ENCODE measurements at places on chromosomes 1 and 21.
A peak's percentile ranks its signal among the peaks of the same experiment; 100 is the strongest.

DNA sequence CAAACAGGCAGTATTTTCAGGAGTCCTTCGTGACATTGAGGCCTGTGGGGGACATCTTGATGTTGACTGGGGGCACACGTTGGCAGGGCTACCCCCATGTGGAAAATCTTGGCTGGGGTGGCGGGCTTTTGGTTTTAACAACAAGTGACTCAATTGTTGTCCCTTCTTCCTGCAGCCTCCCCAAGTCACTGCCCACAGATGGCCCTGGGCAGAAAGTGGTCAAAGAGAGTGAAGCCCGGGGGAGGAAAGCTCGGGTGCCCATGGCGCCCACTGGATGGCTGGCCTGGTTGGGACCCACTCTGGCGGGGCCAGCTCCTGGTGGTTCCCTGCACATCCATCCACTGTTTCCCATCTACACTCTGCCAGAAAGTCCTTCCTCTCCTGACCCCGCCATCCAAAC, 24.6 kb upstream of the ZNF648 start:
- DNase-seq: no peak

DNA sequence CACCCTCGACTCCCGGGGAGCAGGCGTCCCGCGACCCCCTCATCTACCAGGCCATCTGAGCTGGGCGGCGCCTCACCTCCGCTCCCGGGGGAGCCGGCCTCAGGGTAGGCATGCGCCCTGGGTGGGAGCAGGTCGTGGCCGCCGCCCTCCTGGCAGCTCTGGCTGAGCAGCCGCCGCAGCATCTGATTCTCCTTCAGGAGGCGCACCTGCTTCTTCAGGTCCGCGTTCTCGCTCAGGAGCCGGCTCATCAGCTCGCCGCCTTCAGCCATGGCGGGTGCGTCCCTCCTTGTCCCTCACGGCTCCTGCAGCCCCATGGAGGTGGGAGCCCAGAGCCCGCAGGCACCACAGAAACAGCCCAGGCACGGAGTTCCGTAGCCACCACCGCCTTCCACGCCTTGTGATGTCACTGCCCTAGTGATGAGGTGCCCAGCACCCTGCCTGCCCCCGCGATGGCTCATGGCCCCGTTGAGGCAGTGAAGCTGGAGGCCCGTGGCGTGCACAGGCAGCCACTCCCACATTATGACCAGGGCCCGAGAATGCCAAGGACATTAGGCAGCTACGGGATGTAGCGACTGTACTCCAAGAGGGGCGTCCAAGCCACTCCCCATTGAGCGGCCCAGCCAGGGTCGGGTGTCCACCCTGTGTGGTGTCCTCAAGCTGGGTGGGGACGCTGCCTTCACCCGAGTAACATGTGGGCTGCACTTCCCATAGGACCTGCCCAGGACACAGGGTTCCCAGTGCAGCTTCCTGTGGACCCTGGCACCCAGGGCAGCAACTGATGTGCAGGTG, 1.5 kb downstream of the SPATC1L start:
- no peak for DNase-seq

DNA sequence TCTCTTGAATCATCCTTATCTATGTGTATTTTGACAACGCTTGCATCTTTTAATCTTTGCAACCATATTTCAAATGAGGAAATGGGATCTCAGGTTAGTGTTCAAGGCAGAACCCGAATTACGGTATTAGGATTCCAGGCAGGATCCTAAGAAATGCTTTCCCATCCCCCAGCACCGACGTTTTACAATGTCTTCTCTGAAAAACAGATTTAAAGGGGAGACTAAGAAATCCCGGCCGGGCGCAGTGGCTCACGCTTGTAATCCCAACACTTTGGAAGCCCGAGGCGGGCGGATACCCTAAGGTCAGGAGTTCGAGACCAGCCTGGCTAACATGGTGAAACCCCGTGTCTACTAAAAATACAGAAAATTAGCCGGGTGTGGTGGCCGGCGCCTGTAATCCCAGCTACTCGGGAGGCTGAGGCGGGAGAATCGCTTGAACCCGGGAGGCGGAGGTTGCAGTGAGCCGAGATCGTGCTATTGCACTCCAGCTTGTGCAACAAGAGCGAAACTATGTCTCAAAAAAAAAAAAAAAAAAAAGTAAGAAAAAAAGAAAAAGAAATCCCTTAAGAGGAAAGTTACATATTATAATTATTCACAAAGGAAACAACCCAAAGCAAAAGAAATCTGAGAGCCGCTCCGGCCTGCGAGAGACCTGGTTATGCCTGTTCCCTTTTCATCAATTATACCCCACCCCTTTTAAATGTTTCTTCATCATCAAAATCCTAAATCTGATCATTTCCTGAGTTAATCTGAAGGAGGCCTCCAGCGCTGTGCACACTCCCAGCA, 801 bp upstream of the GORAB start:
- DNase-seq: no peak

- no peak for DNase-seq
Observed at GRCh38 chr1:186781730-186782129, 47.0 kb upstream of the PLA2G4A start.

DNA sequence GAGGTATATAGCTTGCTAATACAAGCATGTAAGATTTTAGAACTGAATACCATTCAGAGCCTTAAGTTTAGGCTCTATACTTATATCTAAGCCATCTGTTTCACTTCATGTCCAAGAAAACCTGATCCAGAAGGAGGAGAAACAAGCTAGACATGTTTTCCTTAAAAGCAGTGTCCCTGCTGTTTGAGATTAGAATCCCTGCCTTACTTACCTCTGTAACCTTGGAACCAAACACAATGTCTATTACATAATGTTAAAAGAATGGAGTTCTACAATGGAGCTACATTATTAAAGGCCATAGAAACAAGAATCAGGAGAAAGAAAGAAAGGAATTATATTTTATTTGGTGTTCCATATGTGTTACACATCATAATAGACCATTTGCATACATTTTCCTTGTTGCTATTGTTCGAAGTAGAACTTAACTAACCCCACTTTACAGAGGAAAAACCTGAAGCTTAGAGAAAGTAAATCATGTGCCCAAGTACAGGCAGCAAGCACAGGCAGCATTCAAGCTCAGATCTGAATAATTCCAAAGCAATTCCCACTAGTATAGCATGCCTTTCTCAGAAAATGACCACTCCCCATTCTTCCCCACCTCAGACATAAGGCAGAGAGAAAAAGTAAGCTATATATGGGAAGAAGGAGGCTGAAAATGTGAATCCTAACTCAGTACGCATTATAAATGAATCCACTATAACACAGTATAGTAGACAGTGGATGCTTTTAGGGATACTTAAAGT, 380.1 kb upstream of the SPAG17 start:
- DNase-seq: no peak

- DNase-seq: no peak
Observed at GRCh38 chr1:58107943-58108342, 438.6 kb downstream of the OMA1 start.

DNA sequence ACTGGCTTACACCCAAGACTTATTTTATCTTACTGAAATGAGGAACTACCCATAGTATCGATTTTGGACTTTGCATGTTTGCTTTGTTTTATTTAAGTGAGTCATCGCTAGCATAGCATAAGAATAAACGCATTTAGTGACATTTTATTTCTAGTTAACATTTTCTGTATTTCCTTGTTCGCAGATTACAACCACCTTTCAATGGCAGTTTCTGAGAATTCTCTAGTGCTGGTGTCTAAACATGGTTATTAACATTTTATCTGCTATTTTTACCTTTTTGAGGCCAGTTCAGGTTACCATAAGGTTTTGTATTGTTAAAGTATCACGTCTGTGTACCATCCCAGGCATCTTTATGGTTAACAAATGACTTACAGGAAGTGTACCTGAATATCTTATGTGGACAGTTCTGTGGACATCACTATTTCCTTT, 24.5 kb downstream of the EEIG2 start:
- no peak for DNase-seq

DNA sequence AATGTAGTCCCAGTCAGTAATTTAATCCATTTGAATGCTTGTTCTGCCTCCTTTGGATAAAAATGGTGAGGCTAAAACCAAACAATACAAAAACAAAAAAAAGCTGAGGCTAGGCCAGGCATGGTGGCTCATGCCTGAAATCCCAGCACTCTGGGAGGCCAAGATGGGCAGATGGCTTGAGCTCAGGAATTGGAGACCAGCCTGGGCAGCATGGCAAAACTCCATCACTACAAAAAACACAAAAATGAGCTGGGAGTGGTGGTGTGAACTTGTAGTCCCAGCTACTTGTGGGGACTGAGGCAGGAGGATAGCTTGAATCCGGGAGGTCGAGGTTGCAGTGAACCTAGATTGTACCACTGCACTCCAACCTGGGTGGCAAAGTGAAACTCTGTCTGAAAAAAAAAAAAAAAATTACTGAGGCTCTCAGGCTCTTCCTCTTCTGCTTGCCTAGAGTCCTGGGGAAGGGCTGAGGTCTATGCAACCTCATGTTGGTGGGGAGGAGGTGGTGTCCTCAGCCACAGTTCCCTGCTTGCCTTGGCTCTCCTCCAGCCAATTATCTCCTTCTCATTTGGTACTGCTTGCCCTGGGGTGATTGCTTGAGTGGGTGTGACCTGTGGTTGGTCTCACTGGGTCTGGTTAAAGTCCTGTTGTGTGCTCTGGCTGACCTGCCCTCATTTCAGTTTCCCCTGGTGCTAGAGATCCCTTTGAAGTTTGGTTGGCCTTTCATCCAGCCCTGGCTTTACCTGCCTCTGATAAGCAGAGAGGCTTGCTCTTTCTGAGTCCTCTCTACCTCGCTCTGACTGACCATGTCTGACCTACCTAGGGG, 20.9 kb downstream of the S1PR1 start:
- DNase-seq: peak; percentile 54

DNA sequence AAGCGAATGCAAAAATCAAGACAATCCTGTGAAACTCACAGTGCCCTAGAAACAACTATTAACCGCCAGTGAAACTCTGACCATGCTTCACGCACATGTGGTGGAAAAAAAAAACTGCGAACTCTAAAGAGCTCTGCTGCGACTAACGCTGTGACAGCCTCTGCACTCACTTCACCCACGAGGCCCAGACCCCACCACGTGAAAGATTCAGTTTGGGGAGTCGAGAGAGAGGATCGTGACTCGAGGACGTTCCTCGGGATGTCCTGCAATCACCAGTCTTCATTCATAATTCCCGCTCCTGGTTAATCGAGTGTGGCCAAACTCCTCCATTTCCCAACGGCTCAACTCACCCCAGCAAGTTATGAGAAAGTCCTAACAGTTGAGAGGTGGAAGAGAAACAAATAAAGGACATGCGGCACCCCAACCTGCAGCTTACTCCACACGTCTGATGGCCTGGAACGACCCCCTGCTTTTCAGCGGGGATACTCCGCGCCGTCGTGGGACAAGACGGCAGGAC, 1.1 kb downstream of the SERBP1 start:
- peak; percentile 26 for DNase-seq

GRCh38 chr1:77668924-77669449, 13.5 kb downstream of the ZZZ3 start:
- no peak for DNase-seq

- no peak for DNase-seq
Observed at GRCh38 chr1:91120936-91121335, 99.1 kb upstream of the ZNF644 start.

DNA sequence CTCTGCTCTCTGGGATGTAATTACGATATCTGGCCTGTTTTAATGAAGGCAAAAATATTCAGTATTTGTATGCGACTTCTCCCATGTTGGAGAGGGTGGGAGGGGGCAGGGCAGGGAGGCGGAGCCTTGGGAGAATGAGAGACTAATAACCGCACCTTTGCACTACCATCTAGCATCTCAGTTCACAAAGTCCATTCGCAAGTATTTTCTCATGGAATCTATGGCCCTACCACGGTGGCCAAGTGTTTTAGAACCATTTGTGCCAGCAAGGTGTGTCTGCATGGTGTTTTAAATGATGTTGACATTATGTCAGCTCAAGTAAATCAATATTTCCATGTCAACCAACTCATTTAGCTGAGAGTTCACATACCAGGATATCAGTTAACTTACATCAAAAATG, 14.3 kb upstream of the BLACAT1 start:
- DNase-seq: no peak

DNA sequence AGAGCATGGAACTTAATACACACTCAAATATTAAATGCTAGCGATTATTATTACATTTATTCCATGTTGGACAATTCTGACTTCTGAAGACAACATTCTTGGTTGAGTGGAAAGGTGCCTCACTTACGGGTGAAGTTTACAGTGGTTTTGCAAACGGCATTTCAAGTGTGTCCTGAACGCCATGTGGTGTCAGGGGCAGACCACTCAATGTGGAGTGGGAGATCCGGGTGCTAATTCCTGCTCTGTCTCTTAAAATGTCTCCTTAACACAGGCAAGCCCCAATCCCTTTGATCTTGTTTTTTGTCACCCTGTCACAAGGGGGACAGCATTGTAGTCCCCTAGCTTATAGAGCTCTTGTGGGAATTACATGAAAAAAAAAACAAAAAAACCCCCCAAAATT, 5.6 kb upstream of the TDRD10 start:
- no peak for DNase-seq

Measured in CD4-positive, alpha-beta T cell treated with Interleukin-1 beta for 1 hour (primary cell).